ENCODE measurements at places on chromosomes 13 and 19.

DNA sequence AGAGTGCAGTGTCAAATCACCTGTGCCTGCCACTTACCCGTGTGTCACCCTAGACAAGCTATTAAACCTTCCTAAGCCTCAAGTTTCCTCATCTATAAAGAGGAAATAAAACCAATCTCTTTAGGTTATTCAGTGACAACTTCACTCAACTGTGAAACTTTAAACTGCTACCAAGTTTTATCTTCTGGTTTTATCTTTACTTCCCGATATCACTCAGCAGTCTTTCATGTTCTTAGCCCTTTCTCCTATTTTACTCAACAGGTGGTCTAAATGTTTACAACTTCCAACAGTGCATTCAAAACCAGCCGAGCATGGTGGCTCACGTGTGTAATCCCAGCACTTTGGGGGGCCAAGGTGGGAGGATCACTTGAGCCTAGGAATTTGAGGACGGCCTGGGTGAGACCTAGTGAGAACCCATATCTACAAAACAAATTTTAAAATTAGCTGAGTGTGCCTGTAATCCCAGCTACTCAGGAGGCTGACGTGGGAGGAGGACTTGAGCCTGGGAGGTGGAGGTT is 59.6 kb downstream of the GPALPP1 start:
- no peak for DNase-seq

- DNase-seq, result no peak
Observed at GRCh38 chr19:54108496-54108895, 5.8 kb downstream of the NDUFA3 start.

GRCh38 chr13:99058527-99059495 is 80.9 kb upstream of the DOCK9 start:
- DNase-seq, result no peak

GRCh38 chr13:46586751-46587514 is 34.0 kb downstream of the LRCH1 start:
- no peak for DNase-seq

GRCh38 chr13:74767050-74767449 is 632.8 kb upstream of the KLF12 start:
- no peak for DNase-seq

DNA sequence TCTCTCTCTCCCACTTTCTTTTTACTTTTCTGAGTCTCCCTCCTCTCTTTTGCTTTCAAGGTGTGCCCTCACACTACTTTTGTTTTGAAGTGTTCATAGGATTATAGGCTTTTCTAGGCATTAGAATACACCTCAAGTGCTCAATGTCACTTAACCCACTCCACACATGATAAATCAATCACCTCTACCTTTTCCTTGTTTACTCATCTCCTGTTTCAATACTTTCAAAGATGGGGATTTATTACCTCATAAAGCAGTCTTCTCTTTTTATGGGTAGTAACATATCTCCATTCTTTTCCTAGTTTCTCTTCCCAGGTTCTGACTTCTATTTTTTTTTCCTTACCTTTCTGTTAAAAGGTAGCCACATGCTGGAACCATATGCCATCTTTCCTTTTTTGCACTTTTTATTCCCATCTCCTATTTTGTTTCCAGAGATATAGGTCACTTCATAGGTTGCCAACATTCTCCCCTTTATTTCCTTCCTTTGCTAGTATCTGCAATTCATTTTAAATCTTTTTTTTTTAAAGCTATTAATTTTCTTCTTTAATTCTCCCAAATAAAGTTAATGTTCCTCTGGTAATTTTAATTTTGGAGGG is 137.6 kb upstream of the SLC10A2 start:
- DNase-seq, result no peak

GRCh38 chr13:50908371-50908770 is 1.2 kb upstream of the RNASEH2B start:
- no peak for DNase-seq

DNA sequence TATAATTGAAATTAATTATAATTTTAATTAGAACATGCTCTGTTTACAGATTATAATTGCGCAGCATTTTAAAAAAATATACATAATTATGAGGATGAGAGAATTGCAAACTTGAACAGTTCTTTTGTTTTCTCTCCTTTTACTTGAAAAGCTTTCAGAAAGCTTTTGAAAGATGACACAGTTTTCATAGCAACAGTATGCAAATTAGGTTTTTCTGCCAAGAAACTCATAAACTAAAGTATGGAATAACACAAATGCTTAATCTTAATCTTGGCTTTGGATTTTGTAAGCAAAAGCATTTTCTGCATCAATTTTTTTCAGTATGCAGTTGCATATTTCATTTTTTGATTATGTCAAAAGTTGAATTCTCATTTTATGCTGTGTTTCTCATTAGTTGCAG is 32.8 kb upstream of the AKAP11 start:
- no peak for DNase-seq

DNA sequence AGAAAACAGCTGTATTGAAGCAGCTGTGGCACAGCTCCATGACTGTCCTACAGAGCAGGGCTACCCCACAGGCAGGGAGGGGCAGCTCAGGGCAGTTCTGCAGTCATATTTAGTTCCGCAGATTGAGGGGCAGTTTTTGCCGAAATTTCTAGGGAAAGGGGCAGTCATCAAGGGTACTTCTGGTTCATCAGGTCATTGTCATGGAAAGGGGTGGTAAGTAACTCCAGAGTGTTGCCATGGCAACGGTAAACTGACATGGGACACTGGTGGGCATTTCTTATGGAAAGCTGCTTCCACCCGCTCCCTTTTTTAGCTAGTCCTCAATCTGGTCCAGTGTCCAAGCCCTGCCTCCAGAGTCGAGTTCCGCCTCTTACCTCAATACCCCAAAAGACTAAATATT is 702.8 kb downstream of the LIG4 start:
- DNase-seq, result no peak

DNA sequence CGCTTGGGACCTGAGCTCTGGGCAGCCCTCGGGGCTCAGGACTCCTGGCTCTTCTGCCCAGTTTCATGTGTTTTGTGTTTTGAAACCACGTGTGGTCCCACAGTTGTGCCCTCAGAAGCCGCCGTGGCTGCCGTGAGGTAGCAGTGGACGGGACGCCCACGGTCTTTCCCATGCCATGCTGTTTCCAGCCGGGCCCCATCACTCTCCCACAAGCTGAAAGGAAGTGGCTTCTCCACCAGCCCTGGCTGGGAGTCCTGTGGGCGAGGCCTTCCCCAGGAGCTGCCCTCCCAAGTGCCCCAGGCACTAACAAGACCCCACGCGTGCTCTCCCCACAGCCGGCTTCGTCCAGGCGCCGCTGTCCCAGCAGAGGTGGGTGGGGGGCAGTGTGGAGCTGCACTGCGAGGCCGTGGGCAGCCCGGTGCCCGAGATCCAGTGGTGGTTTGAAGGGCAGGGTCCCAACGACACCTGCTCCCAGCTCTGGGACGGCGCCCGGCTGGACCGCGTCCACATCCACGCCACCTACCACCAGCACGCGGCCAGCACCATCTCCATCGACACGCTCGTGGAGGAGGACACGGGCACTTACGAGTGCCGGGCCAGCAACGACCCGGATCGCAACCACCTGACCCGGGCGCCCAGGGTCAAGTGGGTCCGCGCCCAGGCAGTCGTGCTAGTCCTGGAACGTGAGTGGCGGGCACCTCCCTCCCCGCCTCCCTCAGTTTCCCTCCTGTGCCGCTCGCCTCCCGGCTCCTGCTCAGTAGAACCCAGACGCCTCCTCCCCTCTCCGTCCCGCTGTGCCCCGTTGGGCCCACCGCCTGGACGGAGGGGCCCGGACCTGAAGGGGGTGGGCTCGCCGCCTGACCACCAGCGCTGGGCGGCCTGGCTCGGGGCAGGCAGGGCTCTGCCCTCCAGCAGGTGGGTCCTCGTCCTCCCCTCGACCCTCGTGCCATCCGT is 5.3 kb downstream of the BSG start:
- no peak for DNase-seq

- no peak for DNase-seq
Observed at GRCh38 chr13:72507416-72508199, 219.8 kb downstream of the MZT1 start.

DNA sequence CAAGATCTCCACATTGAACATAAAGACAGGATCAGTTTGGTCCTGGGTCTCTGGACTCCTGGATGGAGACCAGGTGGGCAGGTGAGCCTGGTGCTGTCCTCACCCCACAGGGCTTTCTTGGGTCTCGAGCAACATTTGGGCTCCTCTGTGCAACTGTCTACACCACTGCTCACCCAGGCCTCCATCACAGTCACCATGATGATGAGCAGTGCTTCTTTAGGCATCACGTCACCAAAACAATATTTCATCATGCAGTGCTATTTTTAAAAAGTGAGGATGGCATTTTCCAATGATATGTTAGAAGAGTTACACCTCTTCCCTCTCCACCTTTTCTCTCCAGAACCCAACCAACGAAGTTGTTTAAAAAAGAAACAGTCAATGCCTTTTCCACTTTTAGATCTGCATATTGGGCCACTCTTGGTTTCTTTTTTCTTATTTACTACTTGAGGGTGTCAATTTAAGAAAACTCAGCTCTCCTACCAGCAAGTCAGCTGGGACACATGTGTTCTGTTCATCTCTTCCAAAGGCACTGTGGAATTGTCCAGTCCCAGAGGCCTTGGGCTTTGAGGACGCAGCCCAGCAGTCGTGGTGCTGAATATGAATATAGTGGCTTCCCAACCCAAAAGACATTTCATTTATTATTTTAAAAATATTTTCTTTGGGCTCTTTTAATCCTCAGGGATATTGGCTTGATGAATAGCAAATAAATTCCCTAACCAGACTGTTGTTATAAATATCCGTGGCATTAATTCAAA is 405.7 kb downstream of the KCNRG start:
- no peak for DNase-seq

DNA sequence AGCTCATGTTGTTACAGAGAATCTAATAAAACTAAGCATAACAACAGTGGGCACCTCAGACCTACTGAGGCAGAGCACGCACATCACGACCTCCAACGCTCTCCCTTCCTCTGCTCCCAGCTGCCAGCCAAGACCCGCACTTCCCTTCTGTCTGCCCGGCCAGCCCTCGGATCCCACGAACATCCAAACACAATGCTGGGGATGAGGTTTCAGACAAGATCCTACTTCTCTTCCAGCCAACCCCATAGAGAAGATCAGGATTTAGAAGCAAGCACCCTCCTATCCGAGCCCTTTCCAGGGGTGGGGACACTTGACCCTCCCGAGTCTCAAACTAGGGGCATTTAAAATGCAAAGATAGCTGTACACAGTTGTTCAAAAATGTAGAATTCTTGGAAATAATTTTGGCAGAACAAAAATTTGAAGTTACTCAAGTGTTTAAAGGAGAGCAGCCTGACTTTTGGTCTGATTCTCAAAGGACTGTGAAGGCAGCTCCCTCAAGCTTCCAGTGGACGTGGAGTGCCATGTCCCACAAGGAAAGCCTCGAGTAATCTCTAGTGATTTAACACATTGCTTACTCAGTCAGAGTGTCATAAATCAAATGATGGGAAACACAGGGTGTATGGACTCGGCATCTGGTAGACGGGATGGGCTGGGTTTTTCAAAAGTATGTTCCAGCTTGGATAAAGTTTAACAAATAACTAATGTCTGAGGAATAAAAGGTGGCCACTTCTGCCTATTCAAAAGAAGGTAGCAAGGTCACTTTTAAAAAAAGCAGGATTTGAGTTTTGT is 32.8 kb downstream of the ANKRD10 start:
- no peak for DNase-seq

DNA sequence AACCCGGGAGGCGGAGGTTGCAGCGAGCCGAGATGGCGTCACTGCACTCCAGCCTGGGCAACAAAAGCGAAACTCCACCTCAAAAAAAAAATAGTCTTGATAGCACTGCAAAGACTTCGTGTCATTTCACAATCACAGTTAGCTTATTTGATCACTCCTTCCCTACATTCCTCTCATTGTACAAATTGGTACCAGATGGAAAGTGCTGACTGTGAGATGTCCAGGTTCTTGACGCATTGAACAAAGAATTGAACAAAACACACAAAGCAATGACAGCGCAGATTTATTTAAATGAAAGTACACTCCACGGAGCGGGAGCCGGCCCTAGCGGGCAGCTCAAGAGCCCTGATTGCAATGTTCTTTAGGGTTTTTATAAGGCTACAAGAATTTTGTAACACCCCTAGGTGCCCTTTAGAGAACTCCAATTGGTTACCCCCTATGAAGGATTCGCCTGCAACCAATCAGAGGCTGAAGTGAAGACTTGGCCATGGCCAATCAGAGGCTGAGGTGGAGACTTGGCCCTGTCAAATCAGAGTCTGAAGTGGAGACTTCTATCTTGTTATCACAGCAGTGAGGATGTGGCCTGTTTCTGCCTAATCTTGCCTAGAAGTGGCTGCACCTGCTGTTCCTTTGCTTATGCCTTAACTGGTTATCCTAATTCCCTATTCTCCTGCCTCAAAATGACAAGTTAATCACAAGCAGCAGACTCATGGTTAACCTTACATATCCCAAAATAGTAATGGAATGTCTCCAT is 16.7 kb downstream of the ZNF556 start:
- DNase-seq, result peak; percentile 25

DNA sequence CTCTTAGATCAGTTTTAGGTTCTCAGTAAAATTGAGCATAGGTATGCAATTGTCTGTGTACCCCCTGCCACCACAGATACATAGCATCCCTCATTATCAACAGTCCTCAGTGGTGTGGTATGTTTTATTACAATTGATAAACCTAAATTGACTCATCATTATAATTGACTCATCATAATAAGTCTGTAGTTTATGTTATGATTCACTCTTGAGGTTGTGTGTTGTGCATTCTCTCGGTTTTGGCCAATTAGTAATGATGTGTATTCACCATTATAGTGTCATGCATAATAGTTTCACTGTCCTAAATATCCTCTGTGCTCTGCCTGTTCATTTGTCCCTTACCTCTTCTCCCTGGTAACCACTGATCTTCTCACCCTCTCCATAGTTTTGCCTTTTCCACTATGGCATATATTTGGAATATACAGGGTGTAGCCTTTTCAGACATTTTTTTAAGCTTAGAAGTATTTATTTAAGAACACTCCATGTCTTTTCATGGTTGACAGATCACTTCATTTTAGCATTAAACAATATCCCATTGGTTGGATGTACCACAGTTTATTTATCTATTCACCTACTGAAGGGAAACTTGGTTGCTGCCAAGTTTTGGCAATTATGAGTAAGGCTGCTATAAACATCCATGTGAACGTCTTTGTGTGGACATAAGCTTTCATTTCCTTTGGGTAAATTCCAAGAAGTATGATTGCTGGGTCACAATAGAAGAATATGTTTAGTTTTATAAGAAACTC is 1620.6 kb upstream of the MIR17HG start:
- DNase-seq, result no peak

DNA sequence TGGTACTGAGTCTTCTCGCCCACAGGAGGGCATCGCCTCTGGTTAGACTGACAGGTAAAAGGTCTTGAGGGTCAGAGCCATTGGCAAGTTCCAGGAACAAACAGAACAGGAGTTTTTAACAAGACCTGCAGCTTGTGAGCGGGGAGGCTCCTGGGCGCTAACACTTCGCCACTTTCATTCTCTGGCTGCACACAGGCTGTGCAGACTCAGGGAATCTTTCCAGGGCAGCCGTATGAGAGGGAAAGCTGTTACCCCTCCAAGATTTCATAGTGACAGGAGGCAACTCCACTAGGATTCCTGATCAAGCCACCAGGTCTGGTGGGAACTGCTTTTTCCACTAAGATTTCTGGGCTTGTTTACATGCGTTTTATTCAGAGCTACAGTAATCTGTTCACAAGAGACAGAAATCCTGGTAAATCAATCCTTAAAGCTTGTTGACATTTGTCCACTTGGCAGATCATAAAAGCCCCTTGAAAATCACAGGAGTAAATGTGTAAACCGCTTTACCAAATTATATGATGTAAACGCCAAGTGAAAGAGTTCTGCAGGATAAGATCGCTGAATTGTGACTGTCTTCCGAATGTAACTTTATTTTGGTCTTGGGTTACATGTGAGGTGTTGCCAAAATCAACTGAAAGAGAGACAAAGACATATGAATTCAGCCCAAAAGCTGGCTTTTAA is 190.6 kb downstream of the MZT1 start:
- no peak for DNase-seq

Data from NCI-H524 (cell line).